Adrenal gland (tissue), 19 donors: ENCODE measurements at places on chromosomes 1 and 21. TPM values are rescaled to one million over a fixed set of nuclear protein-coding genes. Genes with fewer than 3 reads are reported as not detected.
A peak's percentile ranks its signal among the peaks of the same experiment; 100 is the strongest.

DNA sequence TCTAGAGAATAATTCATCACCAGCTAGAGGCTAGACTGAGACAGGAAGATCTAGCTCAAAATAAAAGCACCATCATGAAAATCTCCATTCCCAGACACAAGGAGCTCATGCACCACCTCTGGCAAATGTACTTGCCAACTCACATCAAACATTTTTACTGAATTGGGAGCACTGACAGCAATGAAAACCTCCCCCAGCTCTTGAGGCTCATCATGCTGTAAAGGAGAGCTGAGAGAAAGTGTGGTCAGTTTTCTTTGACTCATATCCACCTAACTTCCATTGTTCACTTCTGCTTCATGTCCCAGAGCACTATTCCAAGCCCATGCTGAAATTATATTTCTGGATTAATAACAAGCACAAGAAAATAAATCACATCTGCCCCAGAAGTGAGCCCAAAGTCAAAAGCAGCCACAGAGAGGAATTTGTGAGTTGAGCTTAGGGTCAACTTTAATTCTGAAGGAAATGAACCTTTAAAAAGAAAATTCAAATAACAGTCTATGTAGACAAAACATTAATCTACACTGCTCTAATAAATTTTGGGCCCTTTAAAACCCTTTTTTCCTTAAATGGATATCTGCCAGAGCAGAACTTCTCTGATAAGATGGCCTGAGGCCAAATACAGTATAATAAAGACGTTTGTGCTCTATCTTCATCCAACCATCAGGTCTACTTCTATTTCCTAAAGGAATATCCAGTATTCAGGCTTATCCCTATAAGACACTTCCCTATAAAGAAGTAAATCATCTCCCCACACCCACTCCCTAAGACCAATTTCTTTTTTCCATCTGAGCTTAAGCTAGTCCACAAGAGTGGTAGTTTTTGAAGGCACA lies 85.9 kb upstream of the ADAM30 start:
- no peaks in the 10 kb centered on the region for H3K27me3 ChIP-seq
- H3K27ac ChIP-seq = no peak overlapping the region
- H3K4me3 ChIP-seq = no peak overlapping the region
- peaks cover 51% of the 10 kb centered on the region for H3K4me1 ChIP-seq
- H3K36me3 ChIP-seq = no peaks in the 10 kb centered on the region
- DNase-seq = no peak

DNA sequence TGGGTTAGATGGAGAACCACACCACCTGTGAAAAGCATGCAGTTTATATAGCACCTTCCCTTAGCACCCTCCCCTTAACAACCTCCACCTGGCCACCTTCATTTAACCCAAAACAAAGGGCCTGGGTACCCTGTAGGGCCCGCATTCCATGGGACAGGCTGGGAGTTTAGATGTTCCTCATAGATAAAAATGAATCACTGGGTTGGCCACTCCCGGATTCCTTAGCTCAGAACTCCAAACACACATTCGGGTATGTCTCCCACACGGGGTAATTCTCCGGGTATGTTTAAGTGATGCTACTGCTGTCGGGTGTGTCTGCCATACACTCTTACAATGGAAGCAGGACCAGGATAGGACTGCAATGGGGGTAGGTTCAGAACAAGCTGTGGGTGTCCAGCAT lies 43.9 kb upstream of the FOXO6 start:
- H3K36me3 ChIP-seq = no peaks in the 10 kb centered on the region
- H3K4me3 ChIP-seq = no peak overlapping the region
- no peak overlapping the region for H3K27ac ChIP-seq
- peaks cover 18% of the 10 kb centered on the region for H3K4me1 ChIP-seq
- H3K27me3 ChIP-seq = no peaks in the 10 kb centered on the region

DNA sequence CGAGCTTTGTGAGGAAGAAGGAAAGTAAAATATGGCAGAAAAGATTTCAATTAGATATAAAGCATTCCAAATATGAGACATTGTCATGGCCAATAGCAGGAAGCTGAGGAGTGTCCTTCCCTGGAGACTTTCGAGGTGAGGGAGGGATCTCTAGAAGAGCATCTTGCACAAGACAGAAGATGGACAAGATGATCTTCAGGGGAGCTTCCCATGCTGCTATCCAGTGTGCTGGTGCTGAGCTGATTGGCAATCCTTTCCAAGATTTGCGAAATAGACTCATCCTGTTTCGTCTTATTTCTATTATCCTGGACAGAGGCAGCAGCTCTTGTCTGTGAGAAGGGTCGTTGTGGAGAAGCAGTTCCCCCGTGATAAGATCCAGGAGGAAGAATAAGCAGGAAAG lies 342.0 kb upstream of the CAMK1G start:
- H3K27me3 ChIP-seq = no peaks in the 10 kb centered on the region
- no peak overlapping the region for H3K27ac ChIP-seq
- H3K36me3 ChIP-seq = no peaks in the 10 kb centered on the region

GRCh38 chr1:160004001-160004400 lies 27.8 kb downstream of the PIGM start:
- no peak for DNase-seq
- no peak overlapping the region for H3K4me3 ChIP-seq
- no peaks in the 10 kb centered on the region for H3K4me1 ChIP-seq
- peaks cover 4% of the 10 kb centered on the region for H3K27me3 ChIP-seq
- no peak overlapping the region for H3K27ac ChIP-seq

- H3K4me3 ChIP-seq = no peak overlapping the region
- no peaks in the 10 kb centered on the region for H3K4me1 ChIP-seq
- H3K27ac ChIP-seq = no peak overlapping the region
- peaks cover 43% of the 10 kb centered on the region for H3K36me3 ChIP-seq
Observed at GRCh38 chr1:11150326-11150725, 38.8 kb upstream of the ANGPTL7 start.

DNA sequence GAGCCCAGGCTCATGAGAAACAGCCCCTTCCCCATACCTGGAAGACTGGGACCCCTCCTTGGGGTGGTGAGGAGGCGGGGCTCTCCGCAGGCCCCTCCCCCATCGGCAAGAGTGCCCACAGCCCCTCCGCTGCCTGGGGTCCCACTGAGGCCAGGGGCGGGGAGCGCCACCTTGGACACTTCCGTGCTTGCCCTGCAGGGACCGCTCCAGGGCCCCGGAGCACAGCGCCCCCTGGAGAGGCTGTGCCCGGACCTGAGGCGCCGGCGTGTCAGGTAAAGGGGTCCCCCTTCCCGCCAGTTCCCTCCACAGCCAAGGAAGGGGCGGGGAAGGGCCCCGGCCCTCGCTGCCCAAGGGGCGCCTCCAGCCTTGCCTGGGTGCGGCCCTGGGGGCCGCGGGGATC lies 21.5 kb downstream of the INAVA start:
- no peaks in the 10 kb centered on the region for H3K36me3 ChIP-seq
- H3K27me3 ChIP-seq = no peaks in the 10 kb centered on the region
- no peak overlapping the region for H3K27ac ChIP-seq
- no peaks in the 10 kb centered on the region for H3K4me1 ChIP-seq
- DNase-seq = no peak

DNA sequence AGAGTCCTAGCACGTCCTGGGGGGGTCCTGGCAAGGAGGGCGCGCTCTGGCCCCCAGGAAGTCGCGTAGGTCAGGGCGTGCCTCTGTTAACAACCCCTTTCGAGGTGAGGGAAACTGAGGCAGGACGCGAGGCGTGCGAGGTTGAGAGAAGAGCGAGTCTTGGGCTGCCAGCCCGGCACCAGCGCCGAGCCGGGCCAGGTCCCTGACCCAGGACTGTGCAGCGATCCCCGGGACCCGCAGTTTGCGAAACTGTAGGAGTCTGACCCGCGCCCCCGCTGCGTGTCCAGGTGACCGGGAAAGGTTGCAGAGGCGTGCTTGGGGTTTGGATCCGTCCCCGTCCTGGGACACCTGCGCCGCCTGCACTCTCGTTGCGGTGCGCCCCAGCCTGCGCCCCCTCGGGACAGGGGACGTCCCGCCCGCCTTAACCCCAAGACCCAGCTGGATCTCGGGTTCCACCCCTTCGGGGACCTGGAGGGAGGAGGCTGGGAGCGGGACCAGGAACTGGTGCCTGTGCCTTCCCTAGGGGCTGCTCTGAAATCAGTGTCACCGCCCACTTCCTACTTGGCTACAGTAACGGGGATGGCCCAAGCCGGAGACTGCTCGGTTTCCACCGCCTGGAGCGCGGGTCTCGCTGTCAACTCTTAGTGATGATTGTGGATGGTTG lies 493 bp downstream of the DISC1 start:
- peak overlapping the region; percentile 88 for H3K4me3 ChIP-seq
- H3K27ac ChIP-seq = no peak overlapping the region
- no peaks in the 10 kb centered on the region for H3K4me1 ChIP-seq
- H3K27me3 ChIP-seq = no peaks in the 10 kb centered on the region
- no peaks in the 10 kb centered on the region for H3K36me3 ChIP-seq
- peak; percentile 73 for DNase-seq

DNA sequence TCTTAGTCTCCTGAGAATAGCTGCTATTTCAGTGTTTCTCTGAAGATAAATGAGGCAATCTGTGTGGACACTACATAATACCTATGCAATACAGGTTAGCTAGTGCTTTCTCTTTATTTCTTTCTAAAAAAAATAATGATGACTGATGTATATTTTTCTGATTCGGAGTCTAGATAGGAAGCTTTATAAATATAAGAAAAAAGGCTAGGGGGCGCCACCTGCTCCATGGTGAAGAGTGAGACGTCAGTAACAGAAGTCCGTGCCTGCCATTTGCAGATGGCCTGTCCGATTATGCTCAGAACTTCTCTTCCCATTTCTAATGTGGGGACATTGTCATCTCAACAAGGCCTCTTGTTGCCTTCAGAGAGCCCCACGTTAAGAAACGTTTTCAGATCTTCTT lies 26.4 kb downstream of the QSOX1 start:
- no peak overlapping the region for H3K4me3 ChIP-seq
- no peaks in the 10 kb centered on the region for H3K36me3 ChIP-seq
- no peaks in the 10 kb centered on the region for H3K27me3 ChIP-seq
- H3K4me1 ChIP-seq = no peaks in the 10 kb centered on the region
- no peak for DNase-seq

DNA sequence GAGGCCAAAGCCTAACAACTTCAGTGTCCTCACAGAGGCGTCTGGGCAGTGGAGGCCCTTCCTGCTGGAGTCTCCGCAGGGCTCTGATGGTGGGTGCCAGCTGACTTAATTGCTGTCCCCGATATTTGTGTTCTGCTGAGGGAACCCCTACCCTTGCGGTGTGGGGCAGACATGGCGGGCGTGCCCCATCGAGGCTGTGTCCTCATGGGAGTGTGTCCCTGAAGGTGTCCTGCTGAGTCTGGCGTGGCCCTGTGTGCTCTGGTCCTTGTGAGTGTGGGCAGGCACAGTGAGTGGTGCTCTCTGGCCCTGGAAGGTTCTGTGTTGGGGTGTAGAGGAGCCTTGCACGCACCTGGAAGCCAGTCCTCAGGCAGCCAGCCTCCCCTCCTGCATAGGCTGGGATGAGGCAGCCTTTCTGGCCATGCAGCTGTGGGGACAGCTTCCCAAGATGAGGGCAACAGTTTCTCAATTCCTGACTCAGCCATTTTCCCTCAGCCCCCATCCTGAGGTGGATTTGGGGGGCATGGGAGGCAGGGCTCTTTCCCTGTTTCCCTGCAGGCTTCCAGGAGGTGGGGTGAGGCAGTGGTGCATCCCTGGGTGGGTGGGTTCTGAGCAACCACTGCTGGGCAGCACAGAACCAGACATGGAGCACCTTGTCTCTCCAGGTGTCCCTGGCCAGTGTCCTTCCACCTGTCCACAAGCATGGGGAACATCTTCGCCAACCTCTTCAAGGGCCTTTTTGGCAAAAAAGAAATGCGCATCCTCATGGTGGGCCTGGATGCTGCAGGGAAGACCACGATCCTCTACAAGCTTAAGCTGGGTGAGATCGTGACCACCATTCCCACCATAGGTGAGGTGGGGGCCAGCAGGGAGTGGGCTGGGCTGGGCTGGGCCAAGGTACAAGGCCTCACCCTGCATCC lies 6.5 kb downstream of the C1orf35 start:
- no peak overlapping the region for H3K4me3 ChIP-seq
- no peak overlapping the region for H3K27ac ChIP-seq
- peak; percentile 0 for DNase-seq
- H3K36me3 ChIP-seq = peaks cover 52% of the 10 kb centered on the region
- no peaks in the 10 kb centered on the region for H3K27me3 ChIP-seq

GRCh38 chr1:197783510-197783948 lies 8.2 kb upstream of the DENND1B start:
- no peak overlapping the region for H3K4me3 ChIP-seq
- H3K27ac ChIP-seq = no peak overlapping the region
- H3K27me3 ChIP-seq = no peaks in the 10 kb centered on the region
- no peaks in the 10 kb centered on the region for H3K4me1 ChIP-seq

GRCh38 chr1:217718873-217719272 lies 87.7 kb downstream of the SPATA17 start:
- H3K36me3 ChIP-seq = no peaks in the 10 kb centered on the region
- H3K27ac ChIP-seq = no peak overlapping the region
- no peaks in the 10 kb centered on the region for H3K27me3 ChIP-seq
- no peaks in the 10 kb centered on the region for H3K4me1 ChIP-seq
- DNase-seq = no peak
- no peak overlapping the region for H3K4me3 ChIP-seq

GRCh38 chr1:20728371-20729154 lies 3.9 kb downstream of the SH2D5 start:
- H3K36me3 ChIP-seq = no peaks in the 10 kb centered on the region
- H3K4me1 ChIP-seq = peaks cover 15% of the 10 kb centered on the region
- no peak for DNase-seq
- H3K4me3 ChIP-seq = no peak overlapping the region
- no peaks in the 10 kb centered on the region for H3K27me3 ChIP-seq

- no peak for DNase-seq
- H3K4me1 ChIP-seq = peaks cover 5% of the 10 kb centered on the region
- no peaks in the 10 kb centered on the region for H3K36me3 ChIP-seq
- H3K4me3 ChIP-seq = no peak overlapping the region
Observed at GRCh38 chr1:47013293-47013692, 10.2 kb upstream of the CYP4X1 start.

DNA sequence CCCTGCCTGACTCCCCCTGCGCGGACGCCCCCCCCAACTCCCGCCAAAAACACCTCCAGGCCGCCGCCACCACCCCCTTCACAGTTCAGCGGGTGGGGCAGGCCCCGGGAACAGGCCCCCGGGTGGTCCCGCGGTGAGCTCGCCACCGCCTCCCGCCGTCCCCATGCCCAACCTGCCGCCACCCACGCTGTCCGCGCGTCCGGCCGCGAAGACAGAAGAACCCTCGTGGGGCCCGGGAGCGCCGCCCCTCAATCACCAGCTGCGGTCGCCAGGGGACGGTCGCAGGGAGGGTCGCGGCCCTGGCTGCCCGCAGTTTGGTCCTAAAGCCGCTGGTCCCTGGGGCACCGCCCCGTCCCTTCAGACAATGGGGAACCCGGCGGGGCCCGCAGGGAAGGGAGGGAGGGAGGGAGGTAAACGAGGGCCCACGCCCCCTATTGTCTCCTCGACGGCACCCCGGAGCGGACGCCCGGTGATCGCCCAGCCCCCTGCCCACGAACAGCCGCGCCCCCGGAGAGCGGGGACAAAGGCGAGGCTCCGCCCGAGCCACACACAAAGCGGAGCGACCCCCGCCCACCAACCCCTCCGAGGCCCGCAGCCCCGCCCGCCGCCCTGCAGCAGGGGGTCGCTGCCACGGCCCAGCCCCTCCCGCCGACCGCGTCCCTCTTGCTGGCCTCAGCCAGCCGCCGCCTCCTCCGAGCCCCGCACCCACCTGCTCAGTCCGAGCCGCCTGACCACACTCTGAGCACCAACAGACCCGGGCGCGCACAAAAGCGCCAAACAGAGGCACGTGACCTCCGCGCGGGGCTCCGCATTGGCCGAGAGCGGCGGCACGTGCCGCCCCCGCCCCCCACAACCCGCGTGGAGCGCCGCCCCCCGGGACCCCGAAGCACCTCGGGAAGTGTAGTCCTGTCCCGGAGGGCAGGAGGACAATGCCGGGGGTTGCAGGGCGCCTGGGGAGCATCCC lies at the start of gene STMN1:
Gene STMN1 (minus strand): TSS at position 740 of the 964 bp plus-strand sequence. CDS start 1,743 bp downstream, outside the sequence.
- no peak within 1 kb of the TSS for H3K4me3 ChIP-seq
- DNase-seq = peak; percentile 87
- H3K27ac ChIP-seq = peak within 1 kb of the TSS; percentile 39
- H3K27me3 ChIP-seq = no peaks in the 10 kb centered on the region

Gene TMEM52
- 90.7 TPM for total RNA-seq

Gene TRNP1
- total RNA-seq = 1.4 TPM

Gene AMY1C
- total RNA-seq = not detected

Gene SPRR2B
- 0.50 TPM for total RNA-seq

Gene NUF2
- total RNA-seq = not detected

Gene GJA5
- total RNA-seq = 3.8 TPM
